ENCODE measurements at places on chromosomes 4 and X.

DNA sequence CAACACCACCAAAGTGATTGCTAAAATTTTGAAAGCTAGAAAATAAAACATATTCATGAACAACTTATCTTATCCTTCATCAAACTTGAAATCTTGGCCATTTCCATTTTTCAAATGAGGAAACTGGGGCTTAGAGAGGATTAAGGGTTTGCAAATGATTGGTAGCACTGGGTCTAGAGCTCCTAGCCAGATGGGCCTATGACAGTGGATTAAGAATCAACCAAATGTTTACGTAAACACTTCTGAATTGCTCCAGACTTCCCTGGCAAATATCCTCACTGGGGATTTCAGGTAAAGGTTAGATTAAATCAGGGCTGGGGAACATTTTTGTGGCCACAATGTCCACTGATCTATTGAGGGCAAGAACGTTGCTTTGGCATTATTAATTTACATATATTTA is 241.2 kb downstream of the ANK2 start:
- no peak for DNase-seq

- no peak for DNase-seq
These were observed 127.1 kb downstream of the KLHL13 start for GRCh38 chrX:117989512-117989911.

DNA sequence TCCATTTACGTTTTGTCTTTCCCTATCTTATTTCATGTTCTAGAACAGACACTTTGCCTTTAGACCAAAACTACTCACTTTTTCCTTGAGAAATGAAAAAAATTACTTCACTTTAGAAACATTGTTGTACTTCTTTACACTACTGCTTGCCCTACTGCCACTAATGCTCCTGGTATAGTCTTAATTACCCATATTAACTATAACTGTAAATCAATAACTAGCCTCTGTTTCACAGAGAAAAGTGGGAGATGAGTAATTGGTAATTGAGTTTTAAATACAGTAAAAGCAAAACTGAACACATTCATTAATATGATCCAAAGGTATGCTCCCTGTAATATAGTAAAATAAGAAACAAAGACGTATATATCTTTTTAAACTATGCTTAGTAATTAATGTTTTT is 111.1 kb upstream of the JADE1 start:
- DNase-seq = no peak

DNA sequence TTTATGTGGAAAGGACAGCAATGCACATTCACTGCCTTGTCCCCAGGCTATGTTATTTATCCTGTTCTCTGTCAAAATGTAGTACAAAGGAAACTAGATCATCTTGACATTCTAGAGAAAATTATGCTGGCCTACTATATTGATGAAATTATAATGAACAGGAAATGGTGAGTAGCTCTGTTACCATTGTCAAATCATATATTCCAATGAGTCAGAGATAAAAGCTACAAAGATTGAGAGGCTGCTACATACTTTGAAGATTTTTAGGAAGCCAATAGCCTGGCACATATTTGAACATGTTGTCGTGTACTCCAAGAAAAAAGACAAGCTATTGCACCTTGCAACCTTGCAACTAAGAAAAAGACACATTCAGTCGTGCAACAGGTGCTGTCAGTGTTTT is 52.7 kb upstream of the TET2 start:
- no peak for DNase-seq

DNA sequence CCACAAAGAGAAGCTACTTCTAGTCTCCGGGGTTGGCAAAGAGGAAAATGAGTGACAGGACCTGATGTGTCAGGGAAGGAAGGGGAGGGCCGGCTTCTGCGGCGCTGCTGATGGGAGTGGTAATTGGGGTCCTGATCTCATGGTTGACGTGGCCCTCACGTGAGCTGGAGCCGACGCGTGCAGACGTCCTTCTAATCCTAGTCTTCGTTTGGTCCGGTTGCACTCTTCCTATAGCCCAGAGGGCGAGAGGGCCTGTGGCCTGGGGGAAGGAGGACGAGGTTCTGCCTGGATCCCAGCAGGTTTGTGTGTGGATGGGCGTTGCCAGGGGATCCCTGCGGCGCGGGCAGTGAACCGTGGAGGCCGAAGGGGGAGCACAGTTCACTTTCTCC is at the start of gene ARMCX1:
Gene ARMCX1, plus strand, starts transcription at position 186 of the 389 bp plus-strand sequence. CDS start 2,384 bp downstream, outside the sequence.
- DNase-seq = peak; percentile 73

- no peak for DNase-seq
These were observed 31.9 kb downstream of the CDKL2 start for GRCh38 chr4:75598390-75598789.

DNA sequence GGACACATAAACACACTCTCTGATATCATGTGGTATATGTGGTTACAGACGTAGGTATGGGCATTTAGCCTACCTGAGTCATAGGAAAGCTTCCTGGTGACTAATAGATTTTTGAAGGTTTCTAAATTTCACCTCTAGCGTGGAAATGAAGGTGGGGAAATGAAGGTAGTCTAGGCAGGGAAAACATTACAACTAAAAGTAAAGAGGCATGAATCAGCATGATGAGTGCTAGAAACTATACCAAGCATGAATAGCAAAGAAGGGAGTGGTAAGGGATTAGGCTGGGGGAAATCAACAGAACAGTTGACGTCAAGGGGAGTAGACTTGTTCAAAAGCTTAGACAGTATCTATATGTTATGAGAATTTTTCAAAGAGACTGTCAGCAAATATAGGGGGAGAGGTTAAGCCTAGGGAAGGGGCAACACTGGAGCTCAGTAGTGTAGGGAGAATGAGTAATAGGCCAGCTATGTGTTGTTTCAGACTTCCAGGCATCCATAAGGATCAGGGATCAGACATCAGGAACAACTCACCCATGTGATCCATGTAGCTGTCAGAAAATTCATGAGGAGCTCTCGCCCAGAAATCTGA is 279.3 kb upstream of the DIPK2B start:
- peak; percentile 97 for DNase-seq

DNA sequence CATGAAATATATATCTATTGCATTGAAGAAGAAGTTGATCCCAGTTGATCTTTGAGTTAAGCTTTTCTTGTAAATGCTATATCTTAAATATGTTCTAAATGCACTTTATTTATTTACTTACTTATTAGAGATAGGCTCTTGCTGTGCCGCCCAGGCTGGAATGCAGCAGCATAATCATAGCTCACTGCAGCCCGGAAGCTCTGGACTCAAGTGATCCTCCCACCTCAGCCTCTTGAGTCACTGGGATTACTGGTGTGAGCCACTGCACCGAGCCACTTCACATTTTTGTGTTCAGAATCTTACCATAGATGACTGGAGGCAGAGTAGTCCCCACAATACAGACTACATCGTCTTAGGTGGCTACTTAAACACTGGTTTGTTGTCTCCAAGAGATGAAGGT is 324.3 kb upstream of the SLIT2 start:
- DNase-seq = peak; percentile 21

- DNase-seq = no peak
These were observed 330.2 kb downstream of the HS3ST1 start for GRCh38 chr4:11098461-11098860.

GRCh38 chrX:41559235-41560052 is 112.3 kb downstream of the NYX start:
- DNase-seq = peak; percentile 44

DNA sequence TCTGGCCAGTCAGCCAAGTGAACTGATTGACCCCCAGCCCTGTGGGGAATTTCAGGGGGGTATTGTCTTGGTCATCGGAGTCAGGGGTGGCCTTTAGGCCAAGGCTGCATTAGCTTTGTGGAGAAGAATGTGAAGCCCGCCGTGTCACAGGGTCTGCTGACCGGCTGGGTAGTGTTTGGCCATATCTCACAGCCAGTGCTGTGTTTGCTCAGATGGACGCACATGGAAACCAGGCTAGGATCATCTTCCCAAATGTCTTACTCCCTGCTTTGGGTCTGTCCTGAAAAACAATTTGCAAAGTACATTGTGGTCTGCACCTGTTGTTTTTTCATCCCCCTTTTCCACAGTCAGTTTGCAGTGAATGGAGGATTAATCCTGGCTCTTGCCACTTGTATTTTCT is 13.0 kb downstream of the TMEM164 start:
- DNase-seq = no peak

DNA sequence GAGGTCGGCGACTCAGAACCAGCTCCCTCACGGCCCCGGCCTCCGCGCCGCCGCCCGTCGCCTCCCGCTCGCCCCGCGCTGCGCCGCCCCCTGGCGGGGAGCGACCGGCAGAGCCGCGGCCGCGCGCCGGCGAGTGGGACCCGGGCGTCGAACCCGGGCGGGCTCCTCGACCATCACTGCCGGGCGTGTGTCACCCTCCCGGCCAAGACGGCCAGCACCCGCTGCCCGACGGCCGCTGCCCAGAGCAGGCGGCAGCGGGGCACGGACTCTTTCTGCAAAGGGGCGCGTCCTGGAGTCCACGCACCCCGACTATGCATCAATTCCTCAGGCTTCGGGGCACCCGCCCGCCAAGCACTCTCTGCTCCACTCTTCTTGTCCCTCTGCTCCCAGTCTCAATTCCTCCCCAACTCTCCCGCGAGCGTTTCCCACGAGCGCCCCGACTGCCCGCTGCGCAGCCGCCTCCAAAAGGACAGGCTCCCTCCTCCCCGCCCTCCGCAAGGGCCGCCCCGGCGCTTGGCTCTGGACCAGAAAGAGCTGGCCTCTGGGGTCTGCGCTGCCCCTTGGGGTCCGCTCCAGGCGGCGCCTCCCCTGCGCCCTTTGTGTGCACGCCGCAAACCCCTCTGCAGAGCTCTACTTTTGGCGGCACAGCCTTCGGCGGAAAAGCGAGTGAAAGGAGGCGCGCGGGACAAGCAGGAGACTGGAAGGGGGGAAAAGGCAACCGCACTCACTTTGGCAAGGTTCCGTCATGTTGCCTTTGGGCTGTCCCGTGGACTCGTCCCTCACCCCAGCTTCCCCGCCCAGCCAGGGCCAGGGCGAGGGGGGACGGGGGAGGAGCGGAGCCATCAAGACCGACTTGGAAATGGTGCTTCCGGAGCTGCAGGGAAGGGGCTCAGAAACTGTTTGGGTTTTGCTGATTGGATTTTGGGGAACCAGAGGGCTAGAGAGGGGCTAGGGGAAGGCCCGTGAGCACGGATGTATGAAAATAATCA is 1.0 kb downstream of the PDE5A start:
- peak; percentile 69 for DNase-seq

GRCh38 chr4:123889507-123889906 is 492.9 kb downstream of the SPRY1 start:
- no peak for DNase-seq

DNA sequence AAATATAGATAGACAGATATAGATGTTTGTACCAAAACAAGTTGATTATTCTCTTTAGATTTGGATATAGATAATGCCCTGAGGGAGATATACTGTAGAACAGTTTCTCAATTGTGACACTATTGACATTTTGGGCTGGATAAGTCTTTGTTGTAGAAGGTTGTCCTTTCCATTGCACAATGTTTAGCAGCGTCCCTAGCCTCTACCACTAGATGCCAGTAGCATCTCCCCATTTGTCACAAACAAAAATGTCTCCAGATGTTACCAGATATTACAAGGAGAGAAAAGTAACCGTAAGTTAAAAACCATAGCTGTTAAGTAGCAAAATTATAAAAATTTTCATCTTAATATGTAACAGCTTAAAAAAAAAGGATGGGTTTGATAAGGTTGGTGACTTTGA is 2595.3 kb downstream of the ARAP2 start:
- peak; percentile 41 for DNase-seq

- no peak for DNase-seq
These were observed 849.6 kb upstream of the INTU start for GRCh38 chr4:126783191-126783590.

DNA sequence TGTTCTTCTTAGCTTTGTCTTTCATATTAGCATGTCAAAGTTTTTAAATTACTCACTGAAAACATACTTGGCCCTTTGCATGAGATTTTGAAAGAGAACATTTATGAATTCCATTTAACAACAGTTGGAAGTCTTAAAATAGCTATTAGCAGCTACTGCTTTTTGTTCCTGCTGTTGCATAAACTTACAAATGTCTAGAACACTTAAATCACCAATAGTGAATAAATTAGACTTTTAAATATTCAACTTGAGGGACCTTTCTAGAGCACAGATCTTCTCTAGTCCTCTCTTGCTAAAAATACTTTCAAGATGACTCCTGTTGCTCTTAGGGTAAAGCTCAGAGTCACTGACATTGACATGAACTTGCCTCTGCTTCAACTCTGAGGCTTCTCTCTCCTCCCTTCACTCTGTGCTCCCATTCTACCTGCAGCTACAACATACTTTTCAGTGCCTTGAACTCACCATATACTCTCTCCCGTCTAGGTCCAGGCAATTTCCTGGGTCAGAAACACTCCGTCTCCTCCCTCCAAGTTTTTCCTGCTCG is 15.8 kb upstream of the TXK start:
- DNase-seq = peak; percentile 2

DNA sequence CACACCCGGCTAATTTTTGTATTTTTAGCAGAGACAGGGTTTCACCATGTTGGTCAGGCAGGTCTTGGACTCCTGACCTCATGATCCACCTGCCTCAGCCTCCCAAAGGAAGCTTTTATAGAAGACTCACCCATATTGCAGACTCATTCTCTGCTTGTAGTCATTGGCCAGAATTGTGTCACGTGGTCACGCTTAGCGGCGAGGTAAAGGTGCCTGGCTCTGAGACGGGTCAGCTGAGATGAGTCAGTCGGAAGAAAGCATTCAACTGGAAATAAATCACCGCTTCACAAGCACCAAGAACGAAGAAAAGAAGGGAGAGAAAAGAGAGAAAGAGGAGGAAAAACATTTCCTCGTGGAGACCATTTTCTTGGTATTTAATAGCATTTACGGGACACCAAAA is 218.8 kb upstream of the NOCT start:
- DNase-seq = no peak

DNA sequence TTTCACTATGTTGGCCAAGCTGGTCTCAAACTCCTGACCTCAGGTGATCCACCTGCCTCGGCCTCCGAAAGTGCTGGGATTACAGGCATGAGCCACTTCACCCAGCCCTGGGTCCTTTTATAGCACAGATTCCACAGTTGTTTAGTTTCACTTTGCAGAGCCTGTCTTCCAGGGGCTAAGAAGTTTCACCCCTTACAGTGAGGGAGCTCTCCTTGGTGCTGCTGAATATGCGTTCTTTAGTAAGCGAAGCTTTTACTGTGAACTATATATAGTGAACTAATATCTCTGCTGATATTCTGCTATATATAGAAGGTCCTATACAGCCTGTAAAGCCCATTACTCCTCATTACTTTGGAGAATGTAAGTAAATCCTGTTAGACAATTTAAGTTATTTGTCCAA is 4.2 kb downstream of the TCEAL6 start:
- DNase-seq = no peak

DNA sequence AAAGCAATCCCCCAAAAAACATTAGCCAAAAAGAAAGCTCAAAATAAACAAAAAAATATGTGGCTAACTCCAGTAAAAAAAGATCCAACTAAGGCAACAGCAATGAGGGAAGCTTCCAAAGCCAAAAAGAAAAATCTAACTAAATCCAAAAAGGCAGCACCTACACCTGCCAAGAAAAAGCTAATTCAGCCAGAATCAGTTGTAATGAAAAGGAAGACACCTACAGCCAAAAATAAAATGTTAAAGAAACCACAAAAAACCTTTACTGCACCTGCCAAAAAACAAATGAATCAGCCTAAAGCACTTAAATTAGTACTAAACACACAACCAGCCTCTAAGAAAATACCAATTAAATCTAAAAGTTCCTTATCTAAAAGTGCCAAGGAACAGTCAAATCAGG is 37.2 kb upstream of the CABS1 start:
- no peak for DNase-seq

GRCh38 chrX:8278557-8278956 is 107.5 kb upstream of the VCX2 start:
- no peak for DNase-seq

All from fibroblast of skin of back (primary cell).